ENCODE measurements at places on chromosomes 5 and 9. TPM values are rescaled to one million over a fixed set of nuclear protein-coding genes. Genes with fewer than 3 reads are reported as not detected.

The SH3TC2 gene
- total RNA-seq, result 7.2 TPM

The DPYSL3 gene
- total RNA-seq, result 88.2 TPM

The JAKMIP2 gene
- 1.1 TPM for total RNA-seq

The PCDHB14 gene
- 0.44 TPM for total RNA-seq

The ACER2 gene
- 0.96 TPM for total RNA-seq

The HMCN2 gene
- not detected for total RNA-seq

The PCDHA12 gene
- total RNA-seq, result not detected

The STX17 gene
- 15.3 TPM for total RNA-seq

The SERF1B gene
- total RNA-seq, result 42.9 TPM

The SLC9A3 gene
- 2.9 TPM for total RNA-seq

The ZNF608 gene
- total RNA-seq, result 18.0 TPM

The NUP155 gene
- 66.1 TPM for total RNA-seq

Measured in M059J (cell line).